ENCODE measurements at places on chromosomes 4 and X.

- no peak for DNase-seq
Measured at GRCh38 chr4:16083241-16084191, at the start of gene PROM1. Gene PROM1 (minus strand): TSS chr4:16084023. CDS start chr4:16075906, 8,117 bp downstream.

DNA sequence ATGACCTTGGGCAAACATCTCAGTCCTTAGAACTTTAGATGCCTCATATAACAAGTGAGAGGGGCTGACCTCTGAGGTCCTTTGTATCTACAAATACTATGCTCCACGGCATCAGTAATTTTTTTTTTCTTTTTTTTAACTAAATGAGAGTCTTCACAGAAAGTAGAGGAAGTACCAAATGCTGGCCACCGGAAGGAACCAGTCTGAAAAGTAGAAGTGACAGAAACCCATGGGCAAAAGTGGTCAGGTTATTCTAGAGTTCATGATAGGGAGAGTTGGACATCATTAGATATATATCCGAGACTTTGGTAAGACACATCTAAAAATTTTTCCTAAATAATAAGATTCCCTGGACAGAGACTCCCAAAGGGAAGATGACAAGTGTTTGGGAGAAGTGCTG is 53.7 kb downstream of the COQ2 start:
- no peak for DNase-seq

GRCh38 chr4:184337907-184338306 is 120.2 kb upstream of the ENPP6 start:
- DNase-seq: no peak

GRCh38 chr4:159178151-159178546 is 75.3 kb downstream of the RAPGEF2 start:
- no peak for DNase-seq

- no peak for DNase-seq
Measured at GRCh38 chr4:167811958-167812357, 280.4 kb upstream of the ANXA10 start.

DNA sequence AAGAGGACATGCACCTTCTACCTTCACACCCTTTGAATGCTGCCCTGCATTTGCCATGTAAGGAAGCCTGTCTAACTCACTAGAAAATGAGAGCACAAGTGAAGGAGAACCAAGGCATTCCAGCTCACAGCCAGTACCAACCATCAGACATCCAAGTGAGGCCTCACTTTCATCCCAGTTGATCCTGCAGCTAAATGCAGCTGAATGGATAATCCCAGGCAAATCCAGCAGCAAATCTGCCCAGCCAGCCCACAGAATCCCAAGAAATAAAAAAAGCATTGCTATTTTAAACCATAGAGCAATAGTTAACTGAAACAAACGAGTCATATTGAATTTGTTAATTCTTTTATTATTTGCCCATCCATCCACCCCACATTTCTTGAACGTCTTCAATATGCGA is 112.5 kb downstream of the C4orf33 start:
- no peak for DNase-seq

- DNase-seq: peak; percentile 5
Measured at GRCh38 chrX:66676990-66677389, 38.1 kb upstream of the EDA2R start.

DNA sequence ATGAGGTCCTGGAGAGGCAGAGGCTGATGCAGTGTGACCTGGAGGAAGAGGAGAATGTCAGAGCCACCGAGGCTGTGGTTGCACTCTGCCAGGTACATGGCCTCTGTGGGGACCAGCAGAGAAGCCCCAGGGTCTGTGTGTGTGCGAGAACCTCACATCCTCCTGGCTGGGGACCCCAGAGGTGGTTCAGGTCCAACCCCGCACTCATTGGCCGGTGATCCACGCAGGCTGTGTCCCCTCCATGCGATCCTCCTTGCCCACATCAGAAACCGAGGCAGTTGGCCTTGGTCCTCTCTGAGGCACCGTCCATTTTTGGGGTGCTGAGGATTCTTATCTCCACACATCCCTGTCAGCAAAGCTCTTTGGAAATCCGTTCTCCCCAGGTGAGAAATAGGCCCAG is 45.3 kb downstream of the EVC start:
- no peak for DNase-seq

DNA sequence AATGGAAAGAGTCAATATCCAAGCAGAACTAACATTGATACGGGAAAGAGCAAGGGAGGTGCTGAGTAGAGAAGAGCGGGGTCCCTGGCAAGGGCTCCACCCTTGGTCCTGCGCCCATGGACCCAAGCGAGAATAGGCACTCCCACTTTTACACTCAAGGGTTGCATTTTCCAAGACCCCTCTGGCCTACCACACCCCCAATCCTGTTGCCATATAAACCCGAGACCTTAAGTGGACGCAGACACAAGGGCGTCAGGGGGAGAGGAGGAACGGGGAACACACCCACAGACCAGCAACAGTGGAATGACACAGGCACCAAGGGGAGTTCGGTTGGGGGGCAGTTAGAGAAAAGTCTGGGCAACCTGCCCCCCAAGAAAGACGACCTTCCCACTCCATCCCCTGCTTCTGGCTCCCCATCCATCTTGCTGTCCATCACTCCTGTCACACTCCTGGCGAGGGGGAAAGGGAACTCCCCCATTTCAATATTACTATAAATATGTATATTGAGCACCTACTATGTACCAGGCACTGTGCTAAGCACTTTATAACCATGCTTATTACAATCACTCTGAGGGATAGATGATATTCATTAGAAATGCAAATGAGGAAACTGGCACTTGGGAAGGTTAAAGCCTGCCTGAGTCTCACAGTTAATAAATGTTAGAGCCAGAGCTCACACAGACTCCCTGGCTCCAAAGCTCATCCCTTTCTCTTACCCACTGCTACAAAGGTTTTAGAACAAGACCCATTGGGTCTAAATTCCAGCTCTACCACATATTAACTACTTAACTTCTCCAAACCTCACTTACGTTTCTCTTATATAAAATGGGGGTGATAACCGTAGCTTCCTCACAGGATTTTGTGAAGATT is 51.7 kb downstream of the SCD5 start:
- no peak for DNase-seq

DNA sequence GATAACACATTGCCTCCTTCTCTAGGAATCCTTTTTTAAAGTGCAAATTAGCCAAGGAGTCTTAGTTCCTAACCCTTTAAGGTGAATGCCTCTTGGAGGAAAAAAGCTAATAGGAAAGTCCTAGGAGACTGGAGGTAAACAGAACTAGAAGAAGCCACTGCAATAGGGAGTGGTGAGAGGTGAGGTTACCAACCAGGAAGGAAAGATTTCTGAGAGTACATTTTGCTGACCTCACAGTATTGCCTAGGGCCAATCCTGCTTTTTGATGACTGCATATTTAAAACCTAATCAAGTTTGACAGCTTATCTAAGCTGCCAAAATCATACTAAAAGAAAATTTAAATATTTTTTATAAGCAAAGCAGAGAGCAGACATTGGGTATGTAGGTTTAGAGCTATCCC is 7.3 kb upstream of the CUL4B start:
- DNase-seq: no peak

- no peak for DNase-seq
Measured at GRCh38 chr4:82525307-82525911, 36.4 kb downstream of the TMEM150C start.

DNA sequence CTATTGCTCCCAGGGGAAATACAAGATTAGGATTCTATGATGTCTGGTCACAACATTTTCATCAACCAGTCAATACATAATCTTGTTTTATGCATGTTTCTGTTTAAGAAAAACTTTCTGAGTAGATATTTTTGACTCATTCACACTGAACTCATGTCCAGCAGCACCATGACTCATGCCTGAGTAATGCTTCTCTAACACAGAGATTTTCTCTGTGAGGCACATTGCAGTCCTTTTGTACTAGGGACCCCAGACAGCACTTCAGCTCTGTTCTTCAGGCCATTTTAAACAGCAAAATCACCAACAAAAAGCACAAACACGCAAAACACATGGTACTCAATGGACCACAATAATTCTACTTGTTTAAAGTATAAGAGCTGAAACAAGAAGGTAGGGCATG is 83.6 kb downstream of the MXRA5 start:
- no peak for DNase-seq

DNA sequence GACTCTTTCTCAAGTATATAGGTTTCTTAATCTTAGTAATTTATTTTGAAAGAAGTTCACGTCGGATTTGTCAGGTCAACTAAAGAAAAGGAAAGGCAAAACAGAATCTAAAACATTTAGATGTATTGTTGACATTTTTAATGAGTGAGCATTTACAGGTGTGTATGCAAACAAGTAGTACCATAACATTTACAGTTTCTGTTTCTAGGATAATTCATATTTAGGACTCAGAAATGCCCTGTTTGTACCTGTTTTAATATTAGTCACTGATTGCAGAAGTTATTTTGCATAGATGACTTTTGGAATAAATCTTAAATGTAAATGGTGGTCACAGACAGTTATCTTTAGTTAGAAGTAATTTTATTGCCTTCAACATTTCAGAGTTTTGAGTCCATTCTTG is 151.3 kb upstream of the NUDT6 start:
- no peak for DNase-seq

GRCh38 chr4:89267392-89267791 is 40.2 kb downstream of the GPRIN3 start:
- no peak for DNase-seq

DNA sequence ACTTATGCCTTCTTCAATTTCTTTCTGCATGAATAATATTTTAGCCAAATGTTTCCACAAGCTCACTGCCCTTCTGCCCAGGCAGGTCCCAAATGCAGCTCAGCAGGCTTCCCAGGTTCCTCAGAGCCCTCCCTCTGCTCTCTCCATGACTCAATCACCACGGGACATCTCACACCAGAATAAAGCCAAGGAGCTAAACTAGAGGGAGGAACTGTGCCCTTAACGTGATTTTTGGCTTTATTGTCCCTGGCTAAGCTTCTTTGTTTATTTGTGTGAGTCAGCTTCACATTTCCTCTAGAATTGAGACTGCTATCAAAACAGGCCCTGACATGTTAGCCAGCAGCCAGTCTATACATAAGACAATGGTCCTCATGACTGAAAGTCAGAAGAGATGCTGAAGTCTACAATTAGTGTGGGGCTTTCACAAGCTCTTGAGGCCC is 186.4 kb upstream of the GALNT7 start:
- peak; percentile 90 for DNase-seq

DNA sequence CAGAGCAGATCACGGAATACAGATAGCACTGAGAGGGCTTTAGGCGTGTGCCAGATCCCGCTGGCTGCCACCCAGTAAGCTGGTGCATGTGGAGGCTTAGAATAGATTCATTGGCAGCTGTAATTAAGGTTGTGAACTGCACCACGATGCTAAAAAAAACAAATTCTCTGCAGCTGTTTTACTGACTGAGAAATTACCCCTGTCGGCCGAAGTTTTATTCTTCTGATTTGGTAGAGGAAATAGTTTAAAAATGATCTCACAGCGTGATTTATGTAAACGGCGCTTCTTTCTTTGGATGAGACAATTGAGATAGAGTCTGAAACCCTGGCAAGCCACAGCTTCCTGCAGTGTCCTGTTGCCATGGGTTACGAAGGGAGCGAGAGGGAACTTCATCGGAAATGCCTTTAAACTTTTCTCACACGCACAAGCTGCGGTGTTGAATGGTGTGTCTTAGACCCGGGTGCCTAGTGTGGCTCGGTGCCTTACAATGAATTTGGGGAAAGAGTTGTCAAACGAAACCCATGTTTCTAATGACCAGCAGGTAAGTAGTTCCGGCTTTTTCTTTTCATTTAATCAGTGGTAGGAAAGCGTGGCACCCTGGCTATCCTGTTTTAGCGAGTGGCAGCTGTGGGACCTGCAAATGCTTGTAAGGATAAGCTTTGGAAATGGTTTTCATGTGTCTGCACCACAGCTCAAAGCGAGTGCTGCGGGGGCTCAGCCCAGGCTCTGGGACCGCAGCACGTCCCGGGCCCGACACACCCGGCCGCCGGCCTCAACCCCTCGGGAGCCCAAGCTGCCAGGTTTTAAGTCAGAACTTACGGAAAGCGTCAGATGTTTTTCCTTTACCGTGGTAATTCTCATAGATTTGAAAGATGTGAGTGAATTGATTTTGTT is 71.7 kb upstream of the HGFAC start:
- DNase-seq: peak; percentile 41

- no peak for DNase-seq
Measured at GRCh38 chr4:95165926-95166524, 382.7 kb downstream of the UNC5C start.

- no peak for DNase-seq
Measured at GRCh38 chr4:90403781-90404180, 276.6 kb downstream of the CCSER1 start.

- no peak for DNase-seq
Measured at GRCh38 chr4:117425636-117426035, 340.3 kb upstream of the TRAM1L1 start.

DNA sequence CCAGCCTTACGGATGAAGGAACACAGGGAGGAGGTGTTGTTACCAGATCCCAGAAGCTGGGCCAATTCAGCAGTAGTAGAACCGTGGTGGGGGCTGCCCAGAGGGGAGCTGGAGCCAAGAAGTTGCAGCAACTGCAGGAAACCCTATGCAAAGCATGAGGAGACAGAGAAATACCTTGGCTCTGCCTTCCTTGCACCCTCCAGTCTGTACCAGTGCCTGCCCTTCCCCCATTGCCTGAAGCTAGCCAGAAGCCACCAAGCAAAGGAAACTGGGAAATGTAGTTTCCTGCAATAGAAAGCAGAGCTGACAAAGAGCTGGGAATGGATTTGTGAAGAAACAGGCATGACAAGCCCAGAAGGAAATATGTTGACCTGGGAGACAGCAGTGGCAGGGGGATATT is 108.7 kb upstream of the FUNDC1 start:
- no peak for DNase-seq

- DNase-seq: no peak
Measured at GRCh38 chr4:100288811-100289529, 98.7 kb upstream of the DDIT4L start.

- no peak for DNase-seq
Measured at GRCh38 chrX:53356186-53356585, 66.3 kb downstream of the SMC1A start.

- DNase-seq: no peak
Measured at GRCh38 chrX:10577853-10578252, 42.5 kb downstream of the MID1 start.

GRCh38 chr4:107622006-107622405 is 98.0 kb downstream of the PAPSS1 start:
- DNase-seq: no peak

DNA sequence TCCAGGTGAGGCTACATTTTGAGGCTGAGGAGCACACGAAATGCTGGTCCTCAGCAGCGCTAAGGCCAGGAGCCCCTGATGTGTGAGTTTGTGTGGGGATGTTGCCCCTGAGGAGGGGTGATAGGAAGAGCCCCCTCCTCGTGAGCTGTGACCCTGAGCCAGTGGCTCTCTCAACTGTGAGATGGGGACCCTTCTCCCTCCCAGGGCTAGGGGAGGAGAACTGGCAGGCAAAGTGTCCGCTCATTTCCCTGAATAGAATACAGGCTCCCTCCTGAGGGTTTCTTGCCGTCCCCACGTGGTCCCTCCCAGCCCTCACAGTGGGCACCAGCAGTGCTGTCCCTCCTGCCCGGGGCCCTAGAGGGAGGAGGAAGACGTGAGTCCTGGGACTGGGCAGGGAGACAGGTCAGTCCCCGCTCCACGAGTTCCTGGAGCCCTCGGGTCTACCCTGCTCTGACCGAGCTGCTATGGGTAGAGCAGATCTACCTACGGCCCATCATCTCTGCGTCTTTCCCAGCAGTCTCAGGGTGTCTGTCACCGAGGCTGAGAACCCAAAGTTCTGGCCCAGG is 21.0 kb upstream of the TBC1D14 start:
- DNase-seq: no peak
